ENCODE measurements at places on chromosomes 1 and 21.

GRCh38 chr1:109818271-109818987, 54.7 kb upstream of the EPS8L3 start:
- DNase-seq: no peak

DNA sequence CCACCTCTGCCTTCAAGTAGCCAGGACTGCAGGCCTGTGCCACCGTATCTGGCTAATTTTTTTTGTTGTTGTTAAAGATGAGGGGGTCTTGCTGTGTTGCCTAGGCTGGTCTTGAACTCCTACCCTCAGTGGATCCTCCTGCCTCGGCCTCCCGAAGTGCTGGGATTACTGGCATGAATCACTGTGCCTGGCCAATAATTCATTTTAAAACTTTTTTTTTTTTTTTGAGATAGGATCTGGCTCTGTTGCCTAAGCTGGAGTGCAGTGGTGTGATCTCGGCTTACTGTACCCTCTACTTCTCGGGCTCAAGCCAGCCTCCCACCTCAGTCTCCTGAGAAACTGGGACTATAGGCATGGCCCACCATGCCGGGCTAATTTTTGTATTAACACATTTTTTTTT, 3.5 kb downstream of the CDC73 start:
- DNase-seq: no peak

- DNase-seq: no peak
Observed at GRCh38 chr1:228497817-228498216, 10.6 kb downstream of the RNF187 start.

- DNase-seq: no peak
Observed at GRCh38 chr1:30847358-30847972, 61.1 kb downstream of the SDC3 start.

DNA sequence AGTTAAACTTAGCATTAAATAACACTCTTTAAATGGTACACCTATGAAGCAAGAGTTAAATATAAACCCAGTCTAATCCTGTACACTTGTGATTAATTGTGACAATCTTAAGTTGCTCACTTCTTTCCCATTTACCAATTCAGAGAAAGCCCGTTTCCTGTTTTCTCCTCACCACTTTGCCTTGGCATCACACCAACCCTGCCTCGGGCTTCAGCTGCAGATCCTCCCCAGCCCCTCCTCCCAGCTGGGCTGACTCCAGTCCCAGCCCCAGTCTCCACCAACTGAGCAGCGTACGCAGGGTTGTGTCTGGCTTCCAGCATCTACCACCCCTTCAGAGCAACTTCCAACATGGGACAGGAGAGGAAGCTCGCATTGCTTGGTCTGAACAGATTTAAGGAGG, 4.1 kb downstream of the PYCR2 start:
- no peak for DNase-seq

DNA sequence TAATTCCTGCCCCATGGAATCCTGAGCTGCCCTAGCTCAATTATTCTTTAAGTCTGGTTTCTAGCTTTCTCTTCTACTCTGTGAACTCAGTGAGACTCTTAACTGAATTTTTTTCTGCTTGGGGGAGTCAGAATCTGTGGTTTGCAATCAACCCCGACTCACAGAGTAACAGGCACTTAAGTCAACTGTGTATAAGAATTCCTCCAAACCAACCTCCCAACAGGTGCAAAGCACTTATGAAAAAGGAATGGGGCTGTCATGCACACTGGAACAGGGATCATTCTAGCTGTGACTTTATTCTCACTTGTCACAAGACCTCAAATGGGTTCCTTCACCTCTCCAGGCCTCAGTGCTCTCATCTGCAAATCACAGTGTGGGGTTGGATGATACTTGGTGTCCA, 60.3 kb upstream of the SYT6 start:
- DNase-seq: no peak

- DNase-seq: no peak
Observed at GRCh38 chr1:37323486-37324377, 150.6 kb upstream of the ZC3H12A start.

GRCh38 chr1:226882631-226883409, 12.4 kb downstream of the PSEN2 start:
- peak; percentile 23 for DNase-seq

GRCh38 chr1:32702599-32703478, at the start of gene SYNC:
Gene SYNC, minus strand, starts transcription at chr1:32702770. Its CDS starts 110 bp downstream, at chr1:32702660.
- DNase-seq: no peak

GRCh38 chr21:46352164-46352515, 28.2 kb downstream of the PCNT start:
- DNase-seq: no peak

DNA sequence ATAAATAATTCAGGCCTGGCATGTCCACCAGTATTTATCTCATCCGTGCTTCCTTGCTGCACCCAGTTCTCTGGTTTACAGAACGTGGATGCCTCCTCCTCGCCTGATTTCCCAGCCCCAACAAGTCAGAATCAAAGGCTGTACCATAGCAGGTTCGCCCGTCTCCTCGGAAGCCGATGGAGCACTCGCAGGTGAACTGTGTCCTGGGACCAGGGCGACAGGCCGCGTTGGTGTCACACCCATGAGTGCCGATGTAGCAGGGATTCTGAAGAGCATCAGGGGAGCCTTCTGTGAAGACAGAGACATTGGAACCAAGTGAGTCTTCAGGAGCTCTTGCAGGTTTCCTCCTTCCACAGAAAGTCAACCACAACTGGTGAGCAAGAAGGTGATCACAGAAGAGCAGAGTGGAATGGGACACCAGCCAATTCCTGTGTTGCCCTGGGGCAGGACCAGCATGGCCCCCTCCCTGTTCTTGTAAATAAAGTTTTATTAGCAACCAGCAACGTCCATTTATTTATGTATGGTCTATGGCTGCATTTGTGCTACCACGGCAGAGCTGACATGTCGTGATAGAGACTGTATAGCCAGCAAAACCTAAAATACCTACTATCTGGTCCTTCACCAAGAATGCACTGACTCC, 40.8 kb downstream of the NID1 start:
- DNase-seq: no peak

- DNase-seq: no peak
Observed at GRCh38 chr1:2233468-2233867, 5.3 kb downstream of the SKI start.

GRCh38 chr1:169945181-169945580, 51.5 kb upstream of the SCYL3 start:
- no peak for DNase-seq

DNA sequence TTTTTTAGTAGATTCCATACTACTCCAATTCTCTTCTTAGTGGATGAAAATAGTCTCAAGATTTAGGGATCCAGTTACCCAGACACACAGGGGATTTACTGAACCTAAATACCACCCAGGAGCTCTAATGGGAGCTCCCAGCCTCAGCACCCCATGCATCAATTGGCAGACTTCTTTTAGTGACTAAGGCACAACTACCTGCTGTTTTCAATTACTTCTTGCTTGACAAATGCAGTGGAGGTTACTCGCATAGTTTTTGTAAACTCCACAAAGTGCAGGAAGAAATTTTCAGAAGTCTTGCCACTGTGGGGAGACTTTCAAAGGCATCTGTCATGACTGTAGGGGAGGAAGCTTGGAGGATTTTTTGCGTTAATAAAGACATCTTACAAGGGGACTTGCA, 35.5 kb upstream of the MAP10 start:
- DNase-seq: no peak

- DNase-seq: no peak
Observed at GRCh38 chr1:25469177-25469576, 38.5 kb downstream of the MACO1 start.

DNA sequence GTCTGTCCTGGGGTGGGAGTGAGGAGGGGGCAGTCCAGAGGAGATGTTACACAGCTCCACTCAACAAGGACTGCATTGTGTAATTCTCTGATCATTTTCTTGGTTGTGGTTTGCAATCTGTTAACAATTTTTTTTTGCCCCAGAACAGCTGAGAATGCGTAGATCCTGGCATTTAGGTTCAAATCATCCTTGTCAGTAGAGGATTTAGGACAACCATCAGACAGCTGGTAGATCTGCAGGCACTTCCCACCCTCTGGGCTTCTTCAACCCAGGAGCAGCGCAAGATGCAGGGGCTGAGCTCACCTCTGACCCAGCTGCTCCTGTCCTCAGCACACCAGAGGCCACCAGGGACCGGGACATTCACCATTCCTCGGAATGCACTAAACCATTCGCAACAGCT, 13.5 kb downstream of the BCAR3 start:
- no peak for DNase-seq

GRCh38 chr1:23283667-23284602, 60.1 kb downstream of the HNRNPR start:
- no peak for DNase-seq

DNA sequence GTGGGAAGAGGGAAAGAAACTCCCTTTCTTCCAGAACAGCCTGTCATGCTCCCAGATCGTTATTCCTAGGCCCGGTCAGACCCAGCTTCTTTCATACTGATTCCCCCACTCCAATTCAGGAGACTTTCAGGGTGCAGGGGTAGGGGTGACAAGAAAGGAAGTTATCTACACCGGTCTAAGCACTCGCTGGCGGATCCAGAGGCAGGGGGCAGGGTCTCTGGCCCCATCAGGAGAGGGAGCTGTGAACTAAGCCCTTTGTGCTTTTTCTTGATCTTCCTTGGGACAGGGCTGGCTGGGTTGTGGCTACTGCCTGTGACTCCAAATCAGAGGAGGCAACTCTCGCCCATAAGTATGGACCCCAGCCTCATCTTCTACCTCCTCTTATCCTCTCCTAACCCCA, 44.3 kb downstream of the NEK2 start:
- no peak for DNase-seq

- DNase-seq: no peak
Observed at GRCh38 chr1:35570589-35571137, 2.5 kb upstream of the TFAP2E start.

GRCh38 chr1:155044812-155045657, 6.1 kb upstream of the ADAM15 start:
- peak; percentile 61 for DNase-seq

DNA sequence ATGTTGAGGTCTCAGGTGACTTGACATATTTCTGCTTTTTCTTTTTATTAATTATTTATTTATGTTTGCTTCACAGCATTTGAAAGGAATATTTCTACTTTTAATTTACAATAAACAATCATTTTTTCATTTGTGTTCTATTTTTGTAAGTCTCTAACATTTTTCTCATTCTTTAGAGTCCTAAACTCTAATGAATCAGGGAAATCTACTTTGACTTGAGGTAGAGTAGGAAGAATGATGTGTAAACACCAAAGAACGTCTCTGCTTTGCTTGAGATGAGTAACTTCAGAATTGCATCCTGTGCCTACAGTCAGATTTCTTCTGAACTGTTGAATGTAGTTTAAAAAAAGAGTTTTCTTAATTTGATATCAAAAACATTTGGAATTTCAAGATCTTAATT, 65.2 kb downstream of the CNST start:
- no peak for DNase-seq

GRCh38 chr1:4121834-4122512, 221.9 kb upstream of the C1orf174 start:
- DNase-seq: no peak

- no peak for DNase-seq
Observed at GRCh38 chr1:91779548-91780021, 106.4 kb downstream of the TGFBR3 start.

GRCh38 chr1:13619909-13620308, 36.3 kb downstream of the PDPN start:
- DNase-seq: no peak

- no peak for DNase-seq
Observed at GRCh38 chr1:38958967-38959366, 17.3 kb upstream of the RHBDL2 start.

DNA sequence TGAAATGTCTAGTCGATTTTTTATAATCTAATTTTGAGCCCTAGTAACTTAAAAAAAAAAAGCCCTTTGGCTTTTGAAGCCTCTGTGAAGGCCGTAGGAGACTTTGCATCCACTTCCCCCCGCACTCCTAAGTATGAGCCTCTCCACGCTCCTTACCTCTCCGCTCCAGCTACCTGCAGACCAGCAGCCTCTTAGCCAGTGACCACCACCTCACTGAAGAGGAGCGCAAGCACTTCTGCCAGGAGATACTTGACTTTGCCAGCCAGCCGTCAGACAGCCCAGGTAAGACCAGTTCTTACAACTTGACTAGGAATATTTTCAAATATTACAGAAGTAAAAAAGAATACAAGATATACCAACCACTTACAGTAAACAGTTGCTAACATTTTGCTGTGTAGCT, 27.4 kb upstream of the PWP2 start:
- no peak for DNase-seq

- no peak for DNase-seq
Observed at GRCh38 chr21:45963232-45963570, 18.4 kb upstream of the COL6A1 start.

DNA sequence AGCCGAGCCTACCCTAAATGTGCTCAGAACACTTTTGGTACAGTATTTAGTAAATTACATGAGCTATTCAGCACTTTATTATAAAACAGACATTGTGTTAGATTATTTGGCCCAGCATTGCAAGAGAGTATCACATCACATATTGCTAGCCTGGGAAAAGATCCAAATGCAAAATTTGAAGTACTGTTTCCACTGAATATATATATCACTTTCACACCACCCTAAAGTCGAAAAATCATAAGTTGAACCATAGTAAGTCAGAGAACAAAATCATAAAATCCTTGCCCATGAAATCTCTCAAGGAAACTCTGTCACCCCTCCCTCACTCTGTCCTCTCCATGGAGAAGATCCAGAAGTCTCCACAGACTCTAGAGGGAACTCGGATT, 33.1 kb downstream of the RGS8 start:
- no peak for DNase-seq

GRCh38 chr1:205014783-205015182, 28.2 kb upstream of the CNTN2 start:
- DNase-seq: no peak

DNA sequence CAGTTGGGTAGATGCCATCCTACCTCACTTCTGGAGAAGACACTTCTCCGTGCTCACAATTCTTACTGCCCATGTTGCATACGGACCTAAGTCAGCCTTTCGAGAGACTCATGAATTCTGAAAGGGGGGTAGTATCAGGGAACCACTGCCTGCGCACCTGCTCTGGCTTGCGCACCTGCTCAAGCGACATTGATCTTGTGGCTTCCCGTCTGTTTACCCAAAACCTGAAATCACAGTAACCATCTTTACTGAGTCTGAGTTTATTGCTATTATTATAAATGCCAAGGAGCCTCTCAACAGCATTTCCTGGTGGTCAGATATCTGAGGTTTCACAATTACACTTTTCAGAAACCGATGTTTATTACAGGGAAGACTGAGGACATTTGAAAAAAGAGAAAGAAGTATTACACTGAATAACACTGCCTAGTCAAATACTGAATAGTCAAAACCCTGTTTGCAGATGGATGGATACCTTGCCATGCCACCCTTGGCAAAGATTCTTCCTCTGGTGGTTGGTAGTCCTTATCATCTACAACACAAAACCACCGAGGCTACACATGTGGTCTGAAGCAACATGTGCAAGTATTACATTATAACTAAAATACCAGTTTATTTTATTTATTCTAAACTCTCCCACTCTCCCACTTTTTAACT, 208.7 kb downstream of the SIPA1L2 start:
- no peak for DNase-seq

- DNase-seq: no peak
Observed at GRCh38 chr1:62178372-62178771, 16.3 kb upstream of the L1TD1 start.

GRCh38 chr1:157088607-157089006, 11.0 kb downstream of the ETV3L start:
- no peak for DNase-seq

GRCh38 chr1:17404034-17404684, 32.2 kb downstream of the PADI6 start:
- DNase-seq: no peak

- no peak for DNase-seq
Observed at GRCh38 chr1:217585577-217585976, 45.3 kb downstream of the GPATCH2 start.

Data from activated CD4-positive, alpha-beta T cell treated with anti-CD3 and anti-CD28 coated beads for 4 hours (primary cell).